ENCODE measurements at places on chromosomes 4 and X.

DNA sequence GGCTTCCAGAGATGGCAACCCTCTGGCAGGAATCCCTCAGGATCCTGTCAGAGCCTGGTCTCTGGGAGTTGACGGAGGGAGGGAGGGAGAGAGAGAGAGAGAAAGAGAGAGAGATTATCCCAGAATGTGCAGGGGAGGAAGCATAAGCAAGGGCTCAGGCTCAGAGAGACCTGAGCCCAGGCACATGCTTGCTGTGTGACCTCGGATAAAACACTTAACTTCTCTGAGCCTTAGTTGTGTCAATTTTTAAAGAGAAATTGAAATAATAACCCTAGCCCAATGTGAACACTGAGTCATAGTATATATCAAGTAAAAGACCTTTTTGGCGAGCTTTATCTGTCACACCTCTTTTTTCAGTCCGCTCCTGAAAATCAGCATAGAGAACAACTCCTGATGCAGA is 473 bp upstream of the USP51 start:
- DNase-seq: no peak

DNA sequence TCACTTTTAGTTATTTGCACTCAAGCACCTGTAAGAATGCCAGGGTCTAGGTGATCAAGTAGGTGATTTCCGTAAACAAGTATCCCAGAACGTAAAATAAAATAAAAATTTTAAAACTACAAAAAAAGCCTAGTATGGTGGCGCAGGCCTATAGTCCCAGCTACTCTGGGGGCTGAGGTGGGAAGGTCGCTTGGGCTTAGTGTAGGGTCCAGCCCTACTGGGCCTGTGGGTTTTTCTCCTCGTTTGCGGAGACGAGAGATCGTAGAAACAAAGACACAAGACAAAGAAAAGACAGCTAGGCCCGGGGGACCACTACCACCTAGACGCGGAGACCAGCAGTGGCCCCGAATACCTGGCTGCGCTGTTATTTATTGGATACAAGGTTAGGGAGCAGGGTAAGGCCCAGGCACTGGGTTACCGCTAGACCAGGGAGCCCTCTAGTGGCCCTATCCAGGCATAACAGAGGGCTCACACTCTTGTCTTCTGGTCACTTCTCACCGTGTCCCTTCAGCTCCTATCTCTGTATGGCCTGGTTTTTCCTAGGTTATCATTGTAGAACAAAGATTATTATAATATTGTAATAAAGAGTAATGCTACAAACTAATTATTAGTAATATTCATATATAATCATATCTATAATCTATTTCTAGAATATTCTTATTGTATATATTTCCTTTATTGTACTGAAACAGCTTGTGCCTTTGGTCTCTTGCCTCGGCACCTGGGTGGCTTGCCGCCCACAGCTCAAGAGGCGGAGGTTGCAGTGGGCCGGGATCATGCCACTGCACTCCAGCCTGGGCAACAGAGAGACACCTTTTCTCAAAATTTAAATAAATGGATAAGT is 38.4 kb downstream of the SAGE1 start:
- no peak for DNase-seq

DNA sequence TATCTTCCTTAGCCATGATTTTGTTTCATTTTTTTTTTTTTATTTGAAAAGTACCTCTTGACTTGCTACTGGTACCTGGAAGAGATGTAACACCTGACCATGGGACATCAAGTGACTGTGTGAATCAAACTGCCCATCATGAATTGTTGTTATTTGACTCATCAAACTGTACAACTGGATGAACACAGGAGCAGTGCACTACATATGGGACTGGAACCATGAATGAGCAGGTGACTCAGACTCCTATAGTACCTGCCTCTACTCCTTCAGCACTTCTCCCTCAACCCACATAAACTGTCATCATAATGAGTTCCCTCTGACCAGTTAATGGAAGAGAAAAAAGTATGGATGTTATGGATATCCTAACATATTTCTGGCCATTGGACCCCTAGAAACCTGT is 15.9 kb upstream of the UBE2D3 start:
- no peak for DNase-seq

- no peak for DNase-seq
Observed at GRCh38 chr4:6449746-6450369, 22.6 kb downstream of the PPP2R2C start.

All from Right ventricle myocardium inferior (tissue), 1 donor.